Epithelial cell of proximal tubule (primary cell): ENCODE measurements at places on chromosomes 11 and 22.

DNA sequence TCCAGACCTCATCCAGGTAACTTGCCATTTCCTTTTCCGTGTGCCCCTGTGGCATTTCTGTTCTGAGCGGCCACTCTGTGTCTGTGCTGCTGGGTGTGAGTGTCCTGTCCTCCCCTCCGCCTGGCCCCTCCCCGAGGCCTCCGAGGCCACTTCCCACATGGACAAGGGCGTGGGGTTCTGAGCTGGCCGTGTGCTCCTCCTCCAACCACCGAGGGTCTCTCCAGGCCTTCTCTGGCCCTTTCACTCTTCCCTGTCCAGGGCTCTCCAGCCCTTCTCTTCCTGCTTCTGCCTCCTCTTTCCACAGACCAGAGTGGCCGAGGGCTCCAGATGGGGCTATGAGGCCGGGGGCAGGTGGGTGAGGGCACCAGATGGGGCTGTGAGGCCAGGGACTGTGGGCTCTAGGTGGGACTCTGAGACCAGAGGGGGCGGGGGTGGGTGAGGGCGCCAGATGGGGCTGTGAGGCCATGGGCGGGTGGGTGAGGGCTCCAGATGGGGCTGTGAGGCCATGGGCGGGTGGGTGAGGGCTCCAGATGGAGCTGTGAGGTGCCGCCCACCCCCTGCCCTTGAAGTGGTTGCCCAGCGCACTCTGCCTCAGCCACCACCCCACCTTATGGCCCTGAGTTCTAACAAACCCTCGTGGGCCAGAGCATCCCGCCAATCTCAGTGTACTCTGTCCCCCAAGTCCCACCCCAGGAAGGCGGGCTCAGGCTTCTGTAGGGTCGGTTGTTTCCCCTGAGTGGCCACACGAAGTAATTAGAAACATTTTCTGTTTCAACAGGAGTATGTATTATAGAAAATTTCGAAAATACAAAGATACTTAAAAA lies 24.1 kb downstream of the PTDSS2 start:
- DNase-seq = no peak

DNA sequence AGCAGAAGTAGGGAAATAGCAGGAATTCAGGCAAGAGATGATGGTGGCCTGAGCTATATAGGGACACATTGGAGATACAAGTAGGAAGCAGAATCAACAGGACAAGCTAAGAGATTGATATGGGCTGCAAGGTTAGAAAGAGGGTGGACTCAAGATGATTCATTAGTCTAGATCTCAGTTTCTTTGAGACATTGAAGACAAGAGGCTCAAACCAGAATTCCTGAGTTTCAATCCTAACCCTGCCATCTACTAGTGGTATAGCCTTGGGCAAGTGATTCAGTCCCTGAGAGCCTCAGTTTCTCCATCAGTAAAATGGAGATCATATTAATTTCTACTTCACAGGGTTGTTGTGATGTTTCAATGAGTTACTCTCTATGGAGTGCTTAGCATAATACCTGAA lies 53.1 kb upstream of the NAV2 start:
- DNase-seq = no peak

- DNase-seq = no peak
Measured at GRCh38 chr22:20414450-20414849, 20.5 kb downstream of the ZNF74 start.

- peak; percentile 51 for DNase-seq
Measured at GRCh38 chr22:45468872-45469271, 33.8 kb upstream of the FBLN1 start.

- DNase-seq = no peak
Measured at GRCh38 chr11:122313581-122313980, 197.6 kb upstream of the BLID start.

DNA sequence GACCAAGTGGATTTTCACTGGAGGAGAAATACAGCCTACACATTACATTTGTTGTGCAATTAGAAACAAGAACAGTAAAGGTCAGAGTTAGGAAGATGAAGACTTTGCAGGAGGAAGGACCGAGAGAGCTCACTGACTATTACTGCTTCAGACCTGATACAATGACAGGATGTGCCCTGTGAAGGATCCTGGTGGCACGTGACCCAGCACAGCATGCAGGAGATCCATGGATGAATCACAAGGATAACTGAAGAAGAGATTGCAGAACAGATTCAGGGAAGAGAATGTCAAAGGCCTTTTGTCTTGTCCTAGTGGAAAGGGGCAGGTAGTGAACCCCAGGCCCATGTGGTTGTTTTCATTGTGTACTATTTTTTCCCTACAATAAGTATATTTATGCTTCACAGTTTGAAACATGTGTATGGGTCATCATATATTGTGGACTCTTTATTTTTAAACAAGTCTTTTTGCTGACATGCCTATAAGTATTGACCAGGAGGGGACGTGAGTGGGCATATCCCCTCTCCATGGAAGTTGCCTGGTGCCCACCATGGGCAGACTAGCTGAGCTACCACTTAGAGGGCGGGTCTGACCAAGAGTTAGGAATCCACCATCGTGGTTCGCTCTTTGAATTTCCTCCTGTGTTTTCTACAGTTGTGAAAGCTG lies 44.3 kb downstream of the RASSF10 start:
- no peak for DNase-seq

DNA sequence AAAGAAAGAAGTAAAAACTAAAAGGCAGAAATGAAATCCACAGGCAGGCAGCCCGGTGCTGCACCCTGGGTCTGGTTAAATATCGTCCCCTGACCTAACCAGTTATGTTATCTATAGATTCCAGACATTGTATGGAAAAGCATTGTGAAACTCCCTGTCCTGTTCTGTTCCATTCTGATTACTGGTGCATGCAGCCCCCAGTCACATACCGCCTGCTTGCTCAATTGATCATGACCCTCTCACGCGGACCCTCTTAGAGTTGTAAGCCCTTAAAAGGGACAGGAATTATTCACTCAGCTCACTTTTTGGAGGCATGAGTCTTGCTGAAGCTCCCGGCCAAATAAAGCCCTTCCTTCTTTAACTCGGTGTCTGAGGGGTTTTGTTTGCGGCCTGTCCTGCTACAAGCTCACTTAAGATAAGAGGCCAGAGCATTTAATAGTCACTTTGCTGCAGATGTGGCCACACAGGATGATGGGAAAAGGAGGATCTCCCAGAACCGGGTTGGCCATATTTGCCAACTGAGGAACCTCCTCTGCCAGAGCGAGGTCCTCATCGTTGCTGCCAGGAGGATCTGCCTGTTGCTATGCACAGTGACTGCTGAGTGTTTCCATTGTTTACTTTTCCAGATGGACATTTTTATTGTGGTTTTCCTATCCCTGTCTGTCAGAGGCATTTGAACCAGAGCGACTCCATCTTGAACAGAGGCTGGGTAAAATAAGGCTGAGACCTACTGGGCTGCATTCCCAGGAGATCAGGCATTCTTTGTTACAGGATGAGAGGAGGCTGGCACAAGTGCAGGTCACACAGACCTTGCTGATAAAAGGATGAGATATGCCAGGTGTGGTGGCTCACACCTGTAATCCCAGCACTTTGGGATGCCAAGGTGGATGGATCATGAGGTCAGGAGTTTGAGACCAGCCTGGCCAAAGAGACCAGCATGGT lies 10.2 kb downstream of the C11orf96 start:
- no peak for DNase-seq

- DNase-seq = no peak
Measured at GRCh38 chr11:69245041-69245440, 48.9 kb upstream of the MYEOV start.
